ENCODE measurements at places on chromosomes 4 and X. TPM values are rescaled to one million over a fixed set of nuclear protein-coding genes. Genes with fewer than 3 reads are reported as not detected.
A peak's percentile ranks its signal among the peaks of the same experiment; 100 is the strongest.

GRCh38 chrX:109839694-109840567, 106.9 kb upstream of the ACSL4 start:
- no peak for DNase-seq

DNA sequence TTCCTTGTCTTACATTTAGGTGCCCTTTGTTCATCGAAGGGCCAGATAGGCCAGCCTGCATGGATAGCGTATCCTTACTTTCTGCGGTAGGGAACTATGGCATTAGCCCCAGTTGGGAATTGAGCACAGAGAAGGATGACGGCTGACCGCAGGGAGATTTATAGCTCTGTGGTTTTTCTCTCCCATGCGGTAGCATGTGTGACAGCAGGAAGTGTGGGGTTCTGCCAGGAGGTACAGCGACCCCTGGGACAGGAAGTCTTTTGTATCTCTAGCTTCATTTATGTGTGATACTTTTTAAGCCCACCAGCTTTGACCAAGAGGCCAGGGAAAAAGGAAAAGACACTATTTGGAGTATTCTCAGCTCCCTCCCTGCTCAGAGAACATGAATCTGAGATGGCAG, 33.1 kb downstream of the GAB3 start:
- peak; percentile 37 for DNase-seq

DNA sequence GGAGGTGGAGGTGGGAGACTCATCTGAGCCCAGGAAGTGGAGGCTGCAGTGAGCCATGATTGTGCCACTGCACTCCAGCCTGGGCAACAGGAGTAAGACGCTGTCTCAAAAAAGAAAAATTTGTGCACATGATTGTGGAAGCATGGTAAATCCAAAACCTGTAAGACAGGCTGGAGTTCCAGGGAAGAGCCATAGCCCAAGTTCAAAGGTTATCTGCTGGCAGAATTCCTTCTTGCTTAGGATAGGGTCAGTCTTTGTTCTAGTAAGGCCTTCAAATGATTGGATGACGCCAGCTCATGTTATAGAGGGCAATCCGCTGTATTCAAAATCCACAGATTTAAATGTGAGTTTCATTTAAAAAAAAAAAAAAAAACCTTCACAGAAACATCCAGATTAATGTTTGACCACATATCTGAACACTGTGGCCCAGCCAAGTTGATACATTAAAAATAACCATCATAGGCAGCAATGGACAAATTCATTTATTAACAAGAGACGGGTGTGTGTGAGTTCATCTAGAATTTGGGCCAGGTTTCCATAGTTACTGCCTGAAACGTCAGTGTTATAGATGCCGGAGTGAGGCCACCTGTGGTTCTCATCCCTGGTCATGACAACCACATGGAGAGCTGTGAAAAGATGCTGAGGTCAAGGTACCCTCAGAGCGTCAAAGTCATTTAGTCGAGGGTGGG, 35.2 kb upstream of the SLC2A9 start:
- no peak for DNase-seq

DNA sequence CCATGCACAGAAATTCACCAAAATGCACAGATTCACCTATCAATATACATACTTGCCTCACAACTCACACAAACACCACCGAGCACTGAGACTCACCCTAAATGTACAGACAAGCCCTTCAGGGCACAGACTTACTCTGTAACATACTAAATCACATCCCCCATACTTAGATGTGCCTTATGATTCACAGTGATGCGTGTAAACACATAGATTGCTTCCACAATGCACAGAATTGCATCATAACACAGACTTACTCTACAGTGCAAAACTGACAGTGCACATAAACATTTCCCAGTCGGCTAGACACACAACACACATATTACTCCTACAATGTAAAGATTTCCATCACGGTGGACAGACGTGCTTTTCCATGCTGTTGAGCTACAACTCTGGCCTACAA, 6.2 kb downstream of the LINC00632 start:
- no peak for DNase-seq

Gene PIM2
- 17.8 TPM for total RNA-seq
